ENCODE measurements at places on chromosomes 13 and 19. TPM values are rescaled to one million over a fixed set of nuclear protein-coding genes. Genes with fewer than 3 reads are reported as not detected.

The PRR12 gene
- total RNA-seq = 19.0 TPM

The TMEM238 gene
- 10.6 TPM for total RNA-seq

The UBE2L5 gene
- not detected for total RNA-seq

The NPHS1 gene
- total RNA-seq = not detected

The NFIX gene
- 26.9 TPM for total RNA-seq

The SPRED3 gene
- total RNA-seq = 9.0 TPM

The SLITRK6 gene
- 12.0 TPM for total RNA-seq

The FUT2 gene
- total RNA-seq = not detected

The PEAK3 gene
- not detected for total RNA-seq

The NDUFA13 gene
- 354 TPM for total RNA-seq

The C19orf38 gene
- 0.49 TPM for total RNA-seq

The SEMA6B gene
- total RNA-seq = 0.20 TPM

The FUT6 gene
- total RNA-seq = not detected

The SYNE4 gene
- 0.91 TPM for total RNA-seq

The RASGRP4 gene
- not detected for total RNA-seq

The ZNF491 gene
- total RNA-seq = not detected

The LTBP4 gene
- total RNA-seq = 76.4 TPM

Measured in MCF 10A (cell line).